GM19239 (cell line): ENCODE measurements at places on chromosomes 12 and 14.

GRCh38 chr14:96627386-96627785, 125.2 kb downstream of the PAPOLA start:
- no peak for DNase-seq

GRCh38 chr14:90573385-90574105, 176.7 kb downstream of the CALM1 start:
- DNase-seq = no peak

DNA sequence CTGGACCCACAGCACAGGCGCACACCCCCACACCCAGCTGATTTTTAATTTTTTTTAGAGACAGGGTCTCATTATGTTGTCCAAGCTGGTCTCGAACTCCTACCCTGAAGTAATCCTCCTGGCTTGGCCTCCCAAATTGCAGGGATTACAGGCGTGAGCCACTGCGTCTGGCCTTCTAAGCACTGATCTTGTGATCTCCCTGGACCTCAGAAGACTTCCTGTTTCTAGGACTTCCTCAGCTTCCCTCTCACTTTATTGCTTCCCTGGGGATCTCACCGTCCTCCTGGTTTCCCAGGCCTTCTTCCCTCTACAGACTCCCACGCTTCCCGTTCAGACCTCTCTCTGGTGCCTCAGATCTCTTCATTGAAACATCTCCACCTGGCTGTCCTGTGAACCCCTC, 13.8 kb downstream of the ZNF839 start:
- no peak for DNase-seq

GRCh38 chr14:72284176-72284575, 351.9 kb downstream of the RGS6 start:
- no peak for DNase-seq

DNA sequence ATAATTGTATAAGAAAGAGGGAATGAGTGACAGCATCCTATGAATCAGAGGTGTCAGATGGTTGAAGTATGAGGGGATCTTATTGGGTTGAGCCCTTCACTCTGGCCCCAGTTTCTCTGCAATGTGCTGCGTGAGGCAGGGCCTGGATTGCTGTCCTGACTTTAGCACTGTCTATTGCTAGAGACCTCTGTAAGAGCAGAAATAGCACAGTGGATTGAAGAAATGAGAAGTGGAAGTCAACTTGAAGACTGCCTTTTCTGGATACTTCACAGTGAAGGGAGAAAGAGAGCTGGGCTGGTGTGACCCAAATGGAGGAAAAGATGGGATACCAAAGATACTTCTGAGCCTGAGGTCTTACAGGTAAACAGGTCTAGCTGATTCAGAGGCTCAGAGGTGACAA, 5.8 kb downstream of the ASCL4 start:
- no peak for DNase-seq

DNA sequence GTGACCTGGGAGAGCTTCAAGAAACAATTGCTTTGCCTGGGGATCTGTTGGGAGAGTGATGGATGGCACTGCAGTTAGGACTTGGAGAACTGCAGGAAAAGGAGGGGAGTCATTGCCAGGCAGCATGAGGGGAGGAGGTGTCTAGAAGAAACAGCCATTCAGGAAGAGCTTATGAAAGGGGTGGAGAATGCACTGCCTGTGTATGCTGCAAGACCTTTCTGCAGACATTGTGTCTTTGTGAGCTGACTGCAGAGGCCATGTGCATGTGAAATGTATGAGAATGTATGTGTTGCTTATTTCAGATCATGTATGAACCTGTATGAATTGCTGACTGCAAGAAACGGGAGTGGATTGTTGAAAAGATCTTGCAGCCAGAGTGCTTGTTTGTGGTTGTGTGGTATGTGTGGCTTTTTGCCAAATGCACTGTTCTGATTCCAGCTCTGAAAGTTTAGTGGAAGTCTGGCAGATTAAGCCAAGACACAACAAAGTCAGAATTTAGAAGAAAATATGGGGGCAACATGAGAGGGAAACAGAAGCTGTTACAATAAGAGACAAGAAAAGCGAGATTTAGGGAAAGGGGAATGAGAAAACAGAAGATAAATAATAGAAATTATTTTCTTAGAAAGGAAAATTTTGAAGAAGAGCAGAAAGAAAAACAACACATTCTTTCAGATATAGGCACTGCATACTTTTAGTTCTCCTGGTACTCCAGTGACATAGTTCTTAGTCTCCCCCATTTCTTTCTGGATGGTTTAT, 9.8 kb upstream of the RIMKLB start:
- no peak for DNase-seq

DNA sequence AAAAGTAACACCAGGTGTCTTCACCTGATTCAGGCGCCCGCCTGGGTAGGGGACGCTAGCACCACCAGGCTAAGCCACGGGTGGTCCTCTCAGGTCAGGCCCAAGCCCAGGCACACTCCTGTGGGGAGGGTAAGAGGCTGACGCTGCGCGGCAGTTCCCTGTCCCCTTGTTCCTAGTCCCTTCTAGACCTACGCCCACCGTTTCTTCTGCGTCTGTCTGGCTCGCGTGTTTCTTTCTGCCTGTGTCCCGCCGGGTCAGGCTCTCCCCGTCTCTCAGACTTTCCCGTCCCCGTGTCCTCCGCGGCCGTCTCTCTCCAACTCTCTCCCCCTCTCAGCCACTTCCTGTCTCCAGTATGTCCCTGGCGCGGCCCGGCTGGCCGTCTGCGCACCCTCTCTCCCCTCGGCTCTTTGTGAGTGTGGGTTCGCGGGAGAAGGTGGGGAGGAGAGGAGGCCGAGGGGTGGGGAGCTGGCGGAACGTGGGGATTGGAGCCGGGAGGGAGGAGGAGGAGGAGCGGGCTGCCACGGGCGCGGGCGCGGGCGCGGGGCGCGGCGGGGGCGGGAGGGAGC, 3.1 kb upstream of the TNS2 start:
- DNase-seq = peak; percentile 72

DNA sequence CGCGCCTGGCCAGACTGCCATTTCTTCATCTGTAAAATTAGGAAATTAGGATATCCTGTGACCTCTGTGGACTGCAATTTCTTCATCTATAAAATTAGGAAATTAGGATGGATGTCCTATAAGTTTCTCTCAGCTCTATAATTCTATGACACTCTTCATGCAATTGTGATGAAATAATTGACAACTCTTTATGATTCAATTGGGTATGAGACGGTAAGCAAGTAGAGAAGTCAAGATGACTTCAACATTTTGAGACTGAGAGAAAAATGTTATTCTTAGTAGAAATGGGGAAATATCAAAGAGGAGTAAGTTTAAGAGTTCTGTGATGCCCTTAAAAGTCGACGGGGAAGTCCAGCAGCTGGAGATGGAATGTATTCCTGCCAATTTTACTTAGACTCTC, 12.0 kb downstream of the KIAA0586 start:
- no peak for DNase-seq

- no peak for DNase-seq
Observed at GRCh38 chr14:93925374-93925895, 1.7 kb upstream of the FAM181A start.

DNA sequence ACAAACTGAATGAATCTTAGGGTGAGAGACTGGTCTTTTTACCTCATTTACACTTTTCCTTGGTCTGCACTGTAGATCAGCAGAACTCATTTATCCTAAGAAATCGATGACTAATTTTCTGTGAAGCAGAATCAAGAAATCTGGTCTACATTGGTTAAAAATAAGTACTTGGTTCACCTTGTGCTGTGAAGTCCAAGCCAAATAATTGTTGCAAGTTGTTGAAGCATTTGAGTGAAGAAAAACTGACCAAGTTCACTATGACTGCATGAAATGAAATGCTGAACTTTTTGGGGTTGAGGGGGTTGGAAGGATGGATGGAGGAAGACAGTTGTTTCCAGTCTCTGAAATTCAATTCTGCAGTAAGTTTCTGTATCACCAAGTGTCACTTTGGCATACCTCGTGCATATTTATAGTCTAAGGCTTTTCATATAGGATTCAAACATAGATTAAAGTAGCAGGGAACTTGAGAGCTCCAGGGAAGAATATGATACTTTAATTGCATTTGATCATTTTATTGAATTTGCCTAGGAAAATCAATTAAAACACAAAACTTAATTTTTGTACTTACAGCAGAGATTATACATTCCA, 75.0 kb downstream of the FAR2 start:
- no peak for DNase-seq

DNA sequence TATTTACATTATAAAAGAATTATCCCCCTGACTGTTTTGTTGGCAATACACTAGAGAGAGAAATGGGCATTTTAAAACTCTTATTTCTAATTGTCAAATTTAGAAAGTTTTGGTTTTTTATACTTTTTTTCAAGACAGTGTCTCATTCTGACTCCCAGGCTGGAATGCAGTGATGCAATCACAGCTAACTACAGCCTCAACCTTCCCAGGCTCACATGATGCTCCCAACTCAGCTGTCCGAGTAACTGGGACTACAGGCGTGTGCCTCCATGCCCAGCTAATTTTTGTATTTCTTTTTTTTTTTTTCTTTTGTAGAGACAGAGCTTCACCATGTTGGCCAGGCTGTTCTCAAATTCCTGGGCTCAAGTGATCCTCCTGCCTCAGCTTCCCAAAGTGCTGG, 8.3 kb upstream of the OR11H6 start:
- DNase-seq = no peak

- no peak for DNase-seq
Observed at GRCh38 chr12:117080661-117081144, 18.5 kb downstream of the TESC start.

DNA sequence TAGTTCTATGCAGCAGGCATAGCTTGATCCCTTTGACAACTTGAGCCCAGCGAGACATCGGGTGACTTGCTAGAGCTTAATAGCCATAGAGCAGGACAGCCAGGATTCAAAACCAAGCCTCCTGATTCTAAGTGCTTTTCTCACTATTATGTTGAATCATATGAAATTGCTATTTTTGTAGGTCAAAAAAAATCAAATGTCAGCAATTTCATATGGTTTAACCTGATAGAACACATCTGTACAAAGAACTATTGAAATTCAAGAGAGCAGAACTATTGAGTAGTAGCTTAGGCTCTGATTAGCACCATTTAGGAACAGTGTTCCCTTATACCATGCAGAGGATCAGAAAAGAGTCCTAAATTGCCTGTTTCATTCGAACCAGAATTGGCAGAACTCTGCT, 132.0 kb downstream of the EMP1 start:
- no peak for DNase-seq

DNA sequence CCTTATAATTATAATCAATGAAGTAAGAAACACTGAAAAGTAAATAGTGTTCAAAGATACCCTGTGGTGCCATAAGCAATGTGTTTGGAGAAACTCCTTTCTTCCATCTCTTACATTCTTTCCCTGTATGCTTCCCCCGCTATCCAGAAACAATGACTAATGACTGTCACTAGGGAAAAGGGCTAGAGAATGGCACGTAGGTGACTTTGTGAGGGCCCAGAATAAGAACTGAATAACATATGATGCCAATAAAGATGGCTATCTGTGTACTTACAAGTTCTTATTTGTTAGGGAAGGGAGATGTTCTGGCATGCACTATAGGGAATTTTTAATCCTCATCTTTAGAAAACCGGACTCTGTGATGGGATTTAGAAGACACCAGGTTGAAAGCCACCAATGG, 4.7 kb upstream of the KRT7 start:
- no peak for DNase-seq

GRCh38 chr12:19075711-19076340, 53.7 kb upstream of the PLEKHA5 start:
- no peak for DNase-seq

GRCh38 chr12:104553421-104553820, 96.7 kb downstream of the CHST11 start:
- no peak for DNase-seq

- DNase-seq = no peak
Observed at GRCh38 chr12:104656921-104657320, 200.2 kb downstream of the CHST11 start.

GRCh38 chr14:30608533-30609006, 13.5 kb upstream of the SCFD1 start:
- DNase-seq = no peak

GRCh38 chr12:101671157-101671791, 26.2 kb upstream of the CHPT1 start:
- peak; percentile 28 for DNase-seq

DNA sequence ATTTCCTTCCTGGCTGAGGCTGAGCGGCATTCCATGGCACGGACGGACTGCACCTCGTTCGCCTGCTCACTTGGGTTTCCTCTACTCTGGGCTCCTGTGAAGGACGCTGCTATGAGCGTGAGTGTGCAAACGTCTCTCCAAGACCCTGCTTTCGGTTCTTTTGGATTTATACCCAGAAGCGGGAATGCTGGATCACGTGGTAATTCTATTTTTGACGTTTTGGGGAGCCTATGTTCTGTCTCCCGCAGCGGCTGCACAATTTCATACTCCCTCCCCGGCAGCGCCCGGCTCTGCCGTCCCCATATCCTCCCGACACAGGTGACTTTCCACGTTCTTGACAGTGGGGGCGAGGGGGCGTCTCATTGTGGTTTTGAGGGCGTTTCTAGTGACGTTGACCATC, 20.6 kb downstream of the MMP17 start:
- DNase-seq = no peak

- no peak for DNase-seq
Observed at GRCh38 chr14:61034416-61035120, 53.5 kb downstream of the SLC38A6 start.

DNA sequence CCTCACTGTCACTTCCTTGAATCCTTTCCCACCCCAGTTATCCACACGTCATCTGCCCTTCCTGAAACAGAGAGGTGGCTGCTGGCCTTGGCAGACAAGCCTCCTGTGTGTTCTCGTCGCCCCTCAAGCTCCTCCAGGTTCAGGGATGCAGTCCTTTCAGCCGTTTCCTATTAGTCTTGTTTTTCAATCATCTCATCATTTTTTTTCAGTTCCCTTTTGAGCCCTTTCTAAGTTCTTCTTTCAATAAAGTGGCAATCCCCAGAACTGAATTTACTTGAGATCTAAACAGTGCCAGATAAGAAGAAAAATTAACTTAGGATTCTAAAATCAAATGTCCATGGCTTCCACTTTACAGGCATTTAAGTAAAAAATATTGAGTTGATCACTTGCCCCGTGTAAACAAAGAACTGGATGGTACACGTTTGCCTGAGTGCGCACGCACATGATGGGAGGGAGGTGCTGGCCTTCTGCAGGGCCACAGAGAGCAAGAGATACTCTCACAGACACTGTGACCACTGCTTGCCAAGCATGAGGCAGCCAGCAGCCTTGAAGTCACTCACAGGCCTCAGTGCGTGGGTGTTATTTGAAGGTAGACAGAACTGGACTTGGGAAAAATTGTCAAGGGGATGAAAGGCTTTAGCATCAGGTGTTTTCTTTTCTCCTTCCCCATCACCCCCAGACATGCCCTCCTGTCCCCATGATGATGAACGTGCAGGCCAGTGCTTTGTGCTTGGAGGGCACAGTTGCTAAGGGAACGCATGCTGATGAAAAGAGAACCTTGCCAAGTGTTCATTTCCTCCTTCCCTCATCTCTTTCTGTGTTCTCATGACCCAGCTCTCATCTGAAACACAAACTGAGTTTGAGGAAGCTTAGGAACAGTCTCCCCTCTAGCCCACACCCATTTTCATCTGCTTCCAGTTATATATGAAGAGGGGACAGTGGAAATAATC, 408.3 kb downstream of the EGLN3 start:
- no peak for DNase-seq

DNA sequence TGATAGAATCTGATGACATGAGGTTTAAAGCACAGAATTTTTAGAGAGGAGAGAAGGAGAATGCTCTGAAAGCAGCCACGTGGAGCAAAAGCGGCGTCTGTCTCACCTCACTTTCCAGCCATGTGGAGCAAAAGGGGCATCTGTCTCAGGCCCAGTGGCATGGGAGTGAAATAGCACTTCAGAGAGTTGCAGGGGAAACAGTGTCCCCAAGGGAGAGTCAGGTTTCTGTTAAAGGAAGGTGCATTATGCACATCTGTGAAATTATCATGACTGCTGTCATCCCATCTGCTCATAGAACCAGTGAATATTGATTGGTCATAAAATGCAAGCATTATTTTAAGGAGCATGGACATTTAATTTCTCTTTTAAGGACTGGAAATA, 124.0 kb downstream of the BICD1 start:
- DNase-seq = no peak
